ENCODE measurements at places on chromosomes 11 and 22.

DNA sequence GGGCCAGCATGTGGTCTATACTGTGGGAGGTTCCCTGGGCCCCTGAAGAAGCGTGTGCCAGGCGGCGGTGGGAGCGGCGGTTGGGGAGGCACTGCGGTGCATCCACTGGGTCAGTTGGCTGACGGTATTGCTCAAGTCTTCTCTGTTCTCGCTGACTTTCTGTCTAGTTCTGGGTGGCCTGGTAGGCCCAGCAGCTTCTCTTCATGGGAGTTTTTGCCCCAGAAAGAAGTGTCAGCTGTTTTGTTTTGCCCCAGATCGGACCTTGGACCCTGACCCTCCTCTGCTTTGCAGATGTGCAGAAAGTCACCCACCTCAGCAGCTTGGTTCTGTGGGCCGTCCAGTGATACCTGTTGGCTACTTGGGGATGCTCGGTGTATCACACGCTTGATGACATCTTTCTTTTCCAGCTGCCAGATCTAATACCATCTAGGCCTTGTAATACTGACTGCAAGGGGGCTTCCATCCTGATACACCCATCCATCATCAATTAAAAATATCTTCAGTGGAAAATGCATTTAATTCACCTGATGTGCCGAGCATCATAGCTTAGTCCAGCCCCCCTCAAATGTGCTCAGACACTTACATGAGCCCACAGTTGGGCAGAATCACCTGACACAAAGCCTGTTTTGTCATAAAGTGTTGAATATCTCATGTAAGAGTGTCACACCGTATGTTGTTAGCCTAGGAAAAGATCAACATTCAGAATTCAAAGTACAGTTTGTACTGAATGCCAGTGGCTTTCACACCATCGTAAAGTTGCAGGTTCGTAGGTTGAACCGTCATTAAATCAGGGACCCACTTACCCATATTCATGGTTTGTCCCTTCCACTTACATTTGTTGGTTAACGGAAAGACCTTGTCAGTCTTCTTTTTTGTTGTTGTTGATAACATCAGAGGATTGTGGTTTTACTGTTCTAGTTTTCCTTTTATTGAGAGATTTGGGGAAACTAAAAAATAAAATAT is 13.9 kb downstream of the ZBED4 start:
- peak; percentile 13 for ATAC-seq

GRCh38 chr11:20000351-20001134 is 159.7 kb downstream of the DBX1 start:
- no peak for ATAC-seq

DNA sequence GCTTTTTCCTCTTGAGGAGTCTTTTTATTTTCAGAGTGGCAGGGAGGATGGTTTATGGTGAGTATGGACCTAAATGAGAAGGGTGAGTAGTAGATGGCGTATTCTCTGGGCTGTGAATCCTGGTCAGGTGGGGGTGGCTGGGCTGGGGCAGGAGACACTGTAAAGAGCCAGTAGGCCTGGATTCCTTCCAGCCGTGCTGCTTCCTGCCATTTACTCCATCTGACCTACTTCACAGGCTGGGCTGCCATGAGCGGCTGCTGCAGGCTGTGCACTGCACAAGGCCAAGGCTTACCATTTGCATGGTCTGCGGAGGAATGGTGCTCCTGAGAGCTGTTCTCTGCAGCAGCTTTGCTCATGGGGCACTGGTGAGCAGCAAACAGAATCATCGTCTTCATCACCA is 297.6 kb downstream of the KIRREL3 start:
- peak; percentile 28 for ATAC-seq

DNA sequence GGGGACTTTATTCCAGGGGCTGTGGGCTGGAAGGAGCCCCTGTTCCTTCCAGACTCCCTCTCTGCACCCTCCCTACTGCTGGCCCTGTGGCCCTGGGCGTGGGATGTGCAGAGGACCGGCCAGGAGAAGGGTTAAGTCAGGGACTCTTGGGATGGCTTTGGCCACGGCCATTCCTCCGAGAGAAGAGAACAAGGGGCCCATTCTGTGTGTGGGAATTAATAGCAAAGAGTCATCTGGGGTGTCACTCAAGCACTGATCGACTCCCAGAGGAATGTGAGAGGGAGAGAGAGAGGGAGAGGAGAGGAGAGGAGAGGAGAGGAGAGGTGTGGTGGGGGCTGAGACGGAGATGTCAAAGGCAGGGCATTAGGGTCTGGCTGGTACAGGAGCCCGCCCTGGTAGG is 14.2 kb upstream of the SOX10 start:
- no peak for ATAC-seq

DNA sequence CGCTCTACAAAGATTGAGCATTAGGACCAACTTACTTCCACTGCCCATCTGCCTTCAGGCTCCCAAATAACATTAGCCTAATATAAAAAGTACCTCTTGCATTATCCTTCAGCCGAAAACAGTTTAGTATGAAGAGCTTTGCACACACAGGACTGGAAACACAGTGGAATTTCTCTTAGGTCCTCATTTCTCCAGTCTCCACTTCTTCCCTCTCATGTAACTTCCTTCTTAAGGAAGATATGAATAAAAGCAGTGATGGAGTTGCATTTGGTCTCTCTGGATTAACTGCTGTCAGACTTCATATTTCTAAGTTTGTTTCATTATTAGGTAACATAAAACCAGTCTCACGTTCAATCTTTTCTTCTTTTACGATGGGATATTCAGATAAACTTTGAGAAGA is 5.6 kb upstream of the MPEG1 start:
- ATAC-seq: no peak

- no peak for ATAC-seq
These were observed 115.7 kb downstream of the WNT7B start for GRCh38 chr22:45861259-45861658.

Data from gastroesophageal sphincter (tissue), 4 donors.